ENCODE measurements at places on chromosomes 2 and 18.

GRCh38 chr2:178927173-178927572 lies 120.0 kb upstream of the TTN start:
- no peak for DNase-seq

- no peak for DNase-seq
Measured at GRCh38 chr2:64899081-64899865, 89.9 kb upstream of the SLC1A4 start.

GRCh38 chr2:201928363-201928762 lies 105.3 kb upstream of the FZD7 start:
- no peak for DNase-seq

GRCh38 chr2:224909885-224910573 lies 132.2 kb downstream of the DOCK10 start:
- DNase-seq, result peak; percentile 25

DNA sequence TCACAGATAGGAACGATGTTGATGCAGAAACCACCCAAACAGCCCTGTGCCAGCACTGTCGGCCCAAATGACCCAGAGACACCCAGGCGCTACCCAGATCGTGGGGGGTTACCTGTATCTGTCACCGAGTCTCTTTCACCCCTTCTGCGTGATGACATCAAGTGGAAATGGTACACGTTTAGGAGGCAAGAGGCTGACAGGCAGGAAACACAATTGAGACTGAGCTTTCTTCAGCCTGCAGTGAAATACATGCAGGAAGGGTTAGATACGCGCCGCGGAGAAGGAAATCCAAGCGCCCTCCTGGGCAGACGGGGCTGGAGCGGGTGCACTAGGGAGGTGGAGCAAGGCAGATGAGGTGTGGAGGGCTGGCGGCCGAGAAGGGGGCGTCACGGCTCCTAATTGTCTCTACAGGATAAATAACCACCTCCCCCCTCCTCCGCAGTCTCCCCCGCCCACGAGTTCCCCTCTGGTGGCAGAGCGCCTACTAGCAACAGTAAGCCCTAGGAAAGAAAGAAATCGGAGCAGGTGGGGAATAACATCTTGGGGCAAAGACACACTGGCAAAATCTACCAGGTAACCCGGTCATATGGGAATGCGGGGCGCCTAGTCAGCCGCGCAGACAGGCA lies at the start of gene RNF152:
Gene RNF152, minus strand, starts transcription at position 325 of the 626 bp plus-strand sequence. CDS start 76,544 bp downstream, outside the sequence.
- no peak for DNase-seq

DNA sequence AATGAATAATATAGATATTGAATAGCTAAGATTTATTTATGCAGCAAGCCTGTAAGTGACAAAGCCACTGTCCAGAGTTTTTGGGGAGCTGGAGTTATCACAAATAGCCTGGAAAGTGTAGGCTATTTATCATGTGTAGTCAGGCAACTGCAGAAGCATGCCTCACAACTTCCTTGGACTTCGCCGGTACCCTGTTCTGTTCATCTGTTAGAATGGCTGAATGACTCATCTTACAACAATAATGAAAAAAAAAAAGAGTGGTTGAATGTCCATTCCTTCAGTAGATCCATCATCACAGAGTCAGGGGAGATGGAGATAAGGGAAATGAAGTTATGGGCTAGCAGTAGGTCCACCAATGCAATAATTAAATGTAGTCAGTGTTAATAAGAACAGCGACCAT lies 24.0 kb upstream of the ATP5MC3 start:
- DNase-seq, result no peak

GRCh38 chr2:224219781-224220180 lies 180.7 kb upstream of the SERPINE2 start:
- no peak for DNase-seq

- no peak for DNase-seq
Measured at GRCh38 chr18:45249246-45249661, 366.0 kb upstream of the SLC14A2 start.

GRCh38 chr2:182949572-182950189 lies 83.2 kb upstream of the FRZB start:
- no peak for DNase-seq

GRCh38 chr18:74013955-74014354 lies 133.7 kb downstream of the FBXO15 start:
- DNase-seq, result no peak

DNA sequence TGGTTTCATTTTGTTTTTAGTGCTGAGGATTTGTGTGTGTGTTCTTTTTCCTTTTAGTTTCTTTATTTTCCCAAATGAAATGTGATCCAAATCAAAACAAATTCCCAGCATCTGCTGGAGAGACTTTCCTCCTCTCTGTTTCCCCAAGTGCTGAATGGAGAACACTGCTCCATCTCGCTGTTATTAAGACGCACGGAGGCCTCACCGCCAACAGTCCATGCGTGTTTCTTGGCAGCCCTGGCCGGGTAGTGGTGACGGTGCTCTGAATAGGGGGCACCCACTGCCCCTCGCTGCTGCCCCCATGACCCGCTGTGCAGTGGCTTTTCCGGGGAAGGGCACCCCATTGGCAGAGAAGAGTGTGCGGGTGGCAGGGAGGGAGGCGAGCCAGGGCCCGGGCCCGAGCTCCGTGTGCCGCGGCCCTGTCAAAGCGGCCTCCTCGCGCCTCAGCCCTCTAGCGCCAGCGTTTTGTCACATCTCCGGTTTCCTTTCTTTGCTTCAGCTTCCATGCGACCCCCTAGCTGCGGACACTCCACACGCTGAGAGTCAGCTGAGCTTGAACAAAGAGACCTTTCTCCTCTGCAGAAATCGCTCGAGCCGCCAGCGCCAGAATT lies 473.7 kb upstream of the SALL3 start:
- DNase-seq, result no peak

DNA sequence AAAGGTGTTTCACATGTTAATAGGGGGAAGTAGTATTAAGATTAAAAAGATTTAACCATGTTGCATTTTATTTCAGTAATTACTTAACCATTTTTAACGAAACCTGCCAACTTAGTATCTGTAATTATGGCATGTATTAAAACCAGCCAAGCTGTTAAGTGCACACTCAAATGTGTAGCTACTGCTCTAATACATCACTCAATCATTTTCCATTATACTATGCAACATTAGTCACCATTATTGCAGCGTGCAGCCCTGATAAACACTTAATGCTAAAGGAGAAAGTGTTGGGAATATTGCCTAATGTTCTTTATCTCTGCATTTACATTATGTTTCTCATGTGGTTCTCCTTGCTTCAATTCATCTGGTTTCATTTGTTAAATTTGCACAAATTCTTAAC lies 745.9 kb upstream of the FAM98A start:
- DNase-seq, result no peak

DNA sequence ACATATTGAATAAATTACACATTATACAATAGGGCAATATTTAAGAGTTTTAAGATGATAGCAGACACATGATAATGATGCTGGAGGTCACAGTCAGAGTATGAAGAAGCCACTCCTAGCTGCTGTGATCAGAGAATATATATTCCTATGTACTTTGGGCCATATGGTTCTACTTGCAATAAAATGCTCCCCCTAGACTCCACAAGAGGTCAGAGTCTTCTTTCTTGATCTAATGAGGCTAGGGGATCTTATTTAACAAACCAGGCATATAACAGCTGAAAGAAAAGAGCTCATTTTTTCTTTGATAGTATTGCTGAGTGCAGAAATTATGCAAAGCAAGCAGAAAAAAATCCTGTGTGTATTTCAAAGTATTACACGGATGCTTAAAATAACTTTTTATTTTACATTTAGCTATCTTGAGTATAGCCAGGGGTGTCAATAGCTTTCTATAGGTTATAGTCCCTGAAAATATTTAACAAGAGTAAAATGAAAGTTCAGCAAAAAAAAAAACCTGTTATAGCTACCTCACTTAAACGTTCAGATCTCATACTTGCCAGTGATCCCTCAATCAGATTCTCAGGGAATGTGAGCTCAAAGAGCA lies 748.7 kb upstream of the CHAC2 start:
- no peak for DNase-seq

GRCh38 chr2:111919794-111920608 lies 21.6 kb downstream of the MERTK start:
- DNase-seq, result no peak

- DNase-seq, result no peak
Measured at GRCh38 chr18:28411806-28412205, 234.9 kb upstream of the CDH2 start.

GRCh38 chr2:25230198-25230947 lies 62.0 kb upstream of the POMC start:
- DNase-seq, result no peak

- no peak for DNase-seq
Measured at GRCh38 chr2:67997528-67997900, 65.3 kb downstream of the C1D start.

DNA sequence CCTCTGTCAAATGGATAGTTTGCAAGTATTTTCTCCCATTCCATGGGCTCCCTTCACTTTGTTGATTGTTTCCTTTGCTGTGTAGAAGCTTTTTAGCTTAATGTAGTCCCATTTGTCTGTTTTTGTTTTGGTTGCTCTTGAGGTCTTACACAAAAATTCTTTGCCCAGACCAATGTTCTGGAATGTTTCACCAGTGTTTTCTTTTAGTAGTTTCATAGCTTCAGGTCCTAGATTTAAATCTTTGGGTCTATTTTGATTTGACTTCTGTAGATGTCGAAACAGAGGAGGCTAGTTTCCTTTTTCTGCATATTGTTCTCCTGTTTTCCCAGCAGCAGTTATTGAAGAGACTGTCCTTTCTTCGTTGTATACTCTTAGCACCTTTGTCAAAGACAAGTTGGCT lies 351.6 kb downstream of the PTPRM start:
- DNase-seq, result no peak

- DNase-seq, result no peak
Measured at GRCh38 chr2:135144343-135144742, 92.3 kb downstream of the RAB3GAP1 start.

DNA sequence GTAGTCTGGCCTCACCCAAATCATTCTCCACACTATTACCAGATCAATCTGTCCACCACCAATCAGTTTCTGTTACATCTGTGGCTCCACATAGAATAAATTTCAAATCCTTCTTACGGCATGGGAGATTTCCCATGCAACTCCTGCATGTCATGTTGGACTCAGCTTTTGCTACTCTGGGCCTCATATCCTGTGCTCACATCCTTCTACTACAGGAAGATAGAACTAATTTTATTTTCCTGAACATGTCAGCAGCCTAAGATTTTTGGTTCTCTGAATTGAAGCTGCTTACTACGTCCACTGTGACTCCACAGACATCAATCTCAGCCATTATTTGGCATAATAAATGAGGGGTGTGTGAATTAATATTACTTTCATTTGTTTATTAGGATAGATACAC lies 181.1 kb downstream of the CCDC85A start:
- no peak for DNase-seq

- DNase-seq, result no peak
Measured at GRCh38 chr18:49546278-49546677, 15.6 kb upstream of the LIPG start.

DNA sequence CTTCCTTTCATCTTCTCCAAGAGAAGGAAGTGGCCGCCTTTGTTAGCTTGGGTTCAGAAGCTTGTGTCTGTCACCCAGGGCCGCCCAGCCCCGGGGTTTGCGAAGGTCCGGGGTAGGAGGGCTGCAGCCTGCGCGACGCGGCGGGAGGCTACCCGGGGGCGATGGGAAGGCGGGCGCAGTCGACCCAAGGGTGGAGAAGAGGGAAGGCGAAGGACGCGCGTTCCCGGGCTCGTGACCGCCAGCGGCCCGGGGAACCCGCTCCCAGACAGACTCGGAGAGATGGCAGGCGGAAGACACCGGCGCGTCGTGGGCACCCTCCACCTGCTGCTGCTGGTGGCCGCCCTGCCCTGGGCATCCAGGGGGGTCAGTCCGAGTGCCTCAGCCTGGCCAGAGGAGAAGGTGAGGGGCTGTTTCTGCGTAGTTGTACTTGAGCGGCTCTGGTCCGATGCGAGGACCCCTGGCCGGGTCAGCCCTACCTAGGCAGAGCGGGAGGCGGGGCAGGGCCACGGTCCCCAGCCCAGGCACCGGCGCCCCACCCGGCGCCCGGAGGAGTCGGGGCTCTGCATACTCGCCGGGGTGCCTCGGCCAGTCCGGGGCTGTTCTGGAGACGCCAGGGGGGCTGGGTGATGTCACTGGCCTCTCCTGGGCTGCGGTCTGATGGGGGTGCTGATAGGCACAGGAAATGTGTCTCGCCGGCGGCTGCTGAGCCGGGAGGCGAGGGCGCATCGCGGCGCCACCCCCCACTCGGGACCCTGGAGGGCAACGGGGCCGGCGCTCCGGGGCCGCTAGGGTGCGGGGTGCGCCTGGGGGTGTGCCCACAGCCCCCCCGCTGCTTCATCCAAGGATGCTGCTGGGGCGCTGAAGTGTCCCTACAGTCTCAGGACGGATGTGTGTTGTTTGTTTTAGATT lies at the start of gene QPCT:
Gene QPCT, plus strand, starts transcription at position 178 of the 909 bp plus-strand sequence. Its CDS starts 102 bp downstream, at position 280.
- DNase-seq, result peak; percentile 65

DNA sequence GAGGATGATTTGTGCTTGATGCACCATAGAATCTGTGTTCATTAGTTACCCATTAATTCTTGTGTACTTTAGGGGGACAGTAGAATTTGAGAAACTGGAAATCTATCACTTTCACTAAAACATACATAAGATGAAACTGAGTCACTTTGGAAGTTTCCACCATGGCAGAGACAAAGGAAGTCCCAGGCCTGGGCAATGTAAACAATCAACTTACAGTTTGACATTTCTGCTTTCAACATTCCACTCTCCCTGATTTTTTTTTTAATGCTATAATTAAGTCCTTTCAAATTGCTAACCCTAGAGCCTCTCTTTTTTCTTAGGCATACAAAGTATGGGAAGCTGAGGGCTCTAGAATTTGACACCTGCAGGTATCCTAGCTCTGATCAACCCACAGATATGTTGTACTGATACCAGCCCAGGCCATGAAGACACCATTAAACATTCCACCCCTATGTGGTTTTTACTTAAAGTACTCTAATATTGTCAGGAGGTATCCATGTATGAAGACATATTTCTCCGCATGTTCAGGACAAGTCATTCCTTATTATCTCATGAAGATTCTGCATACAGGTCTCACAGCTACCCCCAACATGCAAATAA lies 88.5 kb upstream of the GLS start:
- no peak for DNase-seq

DNA sequence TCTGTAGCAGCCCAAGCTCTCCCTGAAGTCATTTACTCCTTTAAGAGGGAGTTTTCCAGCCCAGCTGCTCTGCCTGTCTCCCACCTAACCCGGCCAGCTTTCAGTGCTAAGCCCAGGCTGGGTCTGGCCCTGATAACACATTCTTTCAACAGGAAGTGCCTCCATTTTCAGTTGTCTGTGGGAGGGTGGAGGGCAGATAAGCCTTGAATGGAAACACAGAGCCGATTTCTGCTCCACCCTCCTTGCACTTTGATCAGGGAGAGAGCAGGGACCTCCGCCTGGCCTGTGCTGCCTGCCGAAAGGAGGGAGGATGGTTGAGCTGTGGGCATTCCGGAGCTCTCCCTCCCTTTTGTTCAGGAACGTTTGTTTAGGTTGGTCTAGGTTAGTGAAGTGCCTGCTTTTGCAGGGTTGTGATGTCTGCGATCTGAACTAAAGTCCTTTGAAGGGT lies 24.8 kb downstream of the GATA6 start:
- no peak for DNase-seq

GRCh38 chr2:18934886-18935285 lies 345.5 kb upstream of the NT5C1B start:
- DNase-seq, result no peak

DNA sequence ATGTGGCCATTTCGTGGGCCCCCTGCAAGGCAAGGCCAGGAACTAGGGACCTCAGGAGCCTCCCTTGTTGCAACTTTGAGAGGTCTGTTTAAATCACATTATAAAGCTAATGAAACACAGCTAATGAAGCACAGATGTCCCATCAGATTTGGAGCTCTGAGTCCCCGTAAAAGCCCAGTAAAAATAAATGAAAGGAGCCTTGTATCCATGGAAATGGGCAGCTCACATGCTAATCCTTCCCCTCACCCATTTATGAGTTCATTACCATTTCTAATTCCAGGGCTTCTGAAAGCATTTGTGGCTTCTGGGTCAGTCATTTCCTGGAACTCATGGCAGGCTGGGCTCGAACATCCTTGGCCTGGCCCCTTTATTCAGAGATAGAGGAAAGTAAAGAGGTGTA lies 274.8 kb downstream of the SS18 start:
- no peak for DNase-seq

Data from T-helper 22 cell (primary cell).